ENCODE measurements at places on chromosomes 1 and 21.

- no peak for DNase-seq
Measured at GRCh38 chr1:204983881-204984280, 59.1 kb upstream of the CNTN2 start.

DNA sequence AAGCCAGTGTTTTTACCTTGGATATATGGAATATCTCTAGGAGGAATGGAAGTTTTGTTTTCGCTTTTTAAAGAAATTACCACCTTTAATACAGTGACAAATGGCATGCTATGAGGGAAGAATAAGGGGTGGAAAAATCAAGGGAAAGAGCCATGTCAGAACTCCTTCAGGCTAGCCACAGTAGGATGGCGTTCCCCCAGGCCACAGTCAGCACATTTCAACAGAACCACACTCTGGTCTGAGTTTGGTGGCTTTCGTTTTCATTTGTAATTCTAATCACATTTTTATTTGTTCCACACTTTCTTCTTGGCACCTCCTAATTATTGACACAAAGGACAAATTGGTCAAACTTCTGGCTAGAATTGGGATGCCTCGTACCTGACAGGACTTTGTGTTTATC, 60.3 kb upstream of the RCOR3 start:
- DNase-seq, result no peak

GRCh38 chr1:239612379-239612778, 226.0 kb downstream of the CHRM3 start:
- DNase-seq, result no peak

GRCh38 chr1:214187121-214187900, 93.6 kb upstream of the SMYD2 start:
- peak; percentile 2 for DNase-seq

GRCh38 chr1:41319807-41320711, 41.2 kb upstream of the FOXO6 start:
- no peak for DNase-seq

DNA sequence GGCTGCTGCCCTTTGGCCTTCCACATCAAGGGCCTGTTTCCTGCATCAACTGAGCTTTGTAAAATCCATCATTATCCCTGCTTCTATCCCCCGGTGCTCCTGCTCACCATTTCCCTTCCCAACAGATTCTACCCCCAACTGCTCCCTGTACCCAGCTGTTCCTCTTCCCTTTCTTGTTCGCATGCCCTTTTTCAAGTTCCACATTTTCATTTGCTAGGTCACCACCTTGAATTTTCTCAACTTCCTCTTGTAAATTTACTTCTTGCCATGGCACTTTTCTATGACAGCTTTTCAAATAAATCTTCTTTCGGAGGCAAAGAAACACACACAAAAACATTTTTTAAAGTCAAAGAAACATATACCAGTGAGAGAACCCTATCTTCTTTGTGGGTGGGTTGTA, 330.5 kb upstream of the ADGRL2 start:
- DNase-seq, result no peak

GRCh38 chr1:1565340-1565739, 9.3 kb downstream of the SSU72 start:
- no peak for DNase-seq

DNA sequence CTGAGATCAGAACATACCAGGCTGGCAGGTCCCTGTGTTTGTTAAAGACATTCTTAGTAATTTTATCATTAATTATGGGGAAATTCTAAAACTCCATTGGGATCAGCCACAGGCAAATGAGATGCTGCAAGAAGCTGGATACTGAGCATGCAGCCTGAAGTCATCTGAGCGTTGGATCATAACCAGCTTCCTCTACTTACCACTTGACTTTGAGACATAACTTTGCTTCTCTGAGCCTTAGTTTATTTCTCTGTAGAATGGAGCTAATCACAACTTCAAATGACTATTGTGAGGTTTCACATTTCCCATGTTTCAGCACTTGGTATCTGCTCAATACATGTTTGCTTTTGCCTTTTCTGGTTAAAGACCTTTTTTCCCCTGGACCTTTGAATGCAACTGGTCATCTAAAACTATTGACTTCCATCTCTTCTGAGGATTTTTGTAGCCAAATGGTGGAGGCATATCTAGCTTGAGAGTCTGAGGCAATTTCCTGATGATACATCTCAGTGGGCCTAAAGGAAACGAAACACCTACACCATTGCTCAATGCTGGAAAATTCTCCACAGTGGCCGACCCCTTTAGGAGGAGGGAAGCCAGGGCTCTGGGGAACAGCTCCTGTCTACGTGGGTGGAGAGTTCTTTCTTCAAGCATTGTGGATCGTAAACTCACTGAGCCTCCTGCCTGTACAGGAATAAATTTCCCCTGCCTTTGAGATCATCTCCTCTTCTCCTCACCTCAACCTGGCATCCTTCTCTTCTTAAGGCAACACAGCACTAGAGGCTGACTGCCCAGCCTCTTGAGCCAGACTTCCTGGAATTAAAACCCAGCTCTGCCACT, 109.1 kb upstream of the HOOK1 start:
- DNase-seq, result no peak

- DNase-seq, result no peak
Measured at GRCh38 chr21:41765973-41766882, 624 bp downstream of the RIPK4 start.

DNA sequence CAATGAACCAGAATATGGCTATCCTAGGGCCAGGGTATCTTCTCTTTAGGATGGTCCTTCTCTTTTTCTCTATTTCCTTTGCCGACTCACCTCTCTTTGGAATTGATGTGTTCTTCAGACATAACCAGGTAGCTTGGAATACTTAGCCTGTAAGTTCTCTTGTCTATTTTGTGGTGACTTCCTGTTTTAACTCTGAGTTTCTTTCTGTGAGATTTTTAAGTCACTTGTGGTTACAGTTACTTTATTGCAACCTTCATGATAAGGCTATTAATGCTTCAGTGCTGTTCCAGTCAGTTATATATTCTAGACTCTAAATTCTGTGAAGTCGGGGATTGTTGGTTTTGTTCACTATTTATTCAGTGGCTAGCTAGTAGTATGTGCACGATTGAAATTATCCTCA, 46.2 kb downstream of the DISP1 start:
- no peak for DNase-seq

DNA sequence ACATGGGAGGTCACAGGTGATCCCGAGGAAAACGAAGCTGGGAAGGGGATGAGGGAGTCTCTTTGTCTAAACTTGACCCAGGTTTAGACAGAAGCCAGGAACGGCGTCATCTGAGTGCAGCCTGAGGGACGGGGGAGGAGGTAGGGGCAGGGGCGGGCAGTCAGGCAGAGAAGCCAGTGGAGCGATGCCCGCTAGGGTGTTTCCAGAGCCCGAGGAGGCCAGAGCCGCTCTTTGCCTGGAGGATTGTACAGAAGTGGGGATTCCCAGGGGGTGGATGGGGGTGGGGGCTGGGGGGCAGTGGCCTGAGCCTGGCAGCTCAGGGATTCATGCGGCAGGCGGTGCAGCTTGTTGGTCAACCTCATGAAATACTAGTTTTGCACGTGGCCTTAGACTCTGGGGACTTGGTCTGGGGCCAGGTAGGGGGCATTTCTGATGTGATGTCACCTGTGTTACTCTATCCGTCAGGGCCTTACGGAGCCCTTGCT, 58.4 kb downstream of the VPS26C start:
- no peak for DNase-seq

GRCh38 chr21:42525029-42525581, 11.5 kb downstream of the SLC37A1 start:
- DNase-seq, result no peak

DNA sequence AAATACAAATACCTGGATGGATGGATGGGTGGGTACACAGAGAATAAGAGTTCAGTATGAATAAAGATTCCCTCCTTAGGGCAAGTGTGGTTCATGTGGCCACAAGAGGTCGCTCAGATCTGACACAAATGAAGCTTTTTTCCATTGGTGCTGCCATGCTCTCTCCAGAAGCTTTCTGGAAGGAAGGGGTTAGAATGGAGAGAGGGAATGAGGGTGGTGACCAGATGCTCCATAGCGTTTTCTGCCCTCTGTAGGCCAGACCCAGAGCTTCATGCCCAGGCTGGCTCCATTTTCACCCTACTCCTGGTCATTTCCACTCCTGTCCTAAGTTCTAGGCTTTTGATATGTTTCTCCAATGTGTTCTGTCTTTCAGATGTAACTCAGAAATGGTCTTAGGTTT, 3.3 kb upstream of the FCRL6 start:
- DNase-seq, result peak; percentile 9

DNA sequence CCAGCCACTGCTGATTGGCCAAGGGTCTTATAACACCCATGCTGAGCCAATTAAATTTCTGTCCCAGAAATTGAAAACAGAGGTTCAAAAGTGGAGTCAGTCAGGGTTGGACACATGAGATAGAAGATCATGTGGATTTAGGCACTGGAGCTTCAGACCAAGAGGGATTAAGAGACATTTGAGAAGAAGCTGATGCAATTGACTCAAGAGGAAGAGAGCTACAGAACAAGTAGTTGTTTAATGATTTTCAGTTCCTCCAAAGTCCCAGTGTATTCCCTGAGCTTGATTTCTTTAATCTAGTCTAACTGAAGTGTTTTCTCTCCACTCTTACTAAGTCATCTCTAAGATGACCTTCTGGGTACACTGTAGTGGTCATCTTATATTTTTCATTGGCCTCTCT, 227.1 kb downstream of the DUSP10 start:
- no peak for DNase-seq

GRCh38 chr1:183360473-183360872, 57.7 kb downstream of the NMNAT2 start:
- no peak for DNase-seq

GRCh38 chr1:27201295-27201694, 33.1 kb upstream of the WDTC1 start:
- no peak for DNase-seq

DNA sequence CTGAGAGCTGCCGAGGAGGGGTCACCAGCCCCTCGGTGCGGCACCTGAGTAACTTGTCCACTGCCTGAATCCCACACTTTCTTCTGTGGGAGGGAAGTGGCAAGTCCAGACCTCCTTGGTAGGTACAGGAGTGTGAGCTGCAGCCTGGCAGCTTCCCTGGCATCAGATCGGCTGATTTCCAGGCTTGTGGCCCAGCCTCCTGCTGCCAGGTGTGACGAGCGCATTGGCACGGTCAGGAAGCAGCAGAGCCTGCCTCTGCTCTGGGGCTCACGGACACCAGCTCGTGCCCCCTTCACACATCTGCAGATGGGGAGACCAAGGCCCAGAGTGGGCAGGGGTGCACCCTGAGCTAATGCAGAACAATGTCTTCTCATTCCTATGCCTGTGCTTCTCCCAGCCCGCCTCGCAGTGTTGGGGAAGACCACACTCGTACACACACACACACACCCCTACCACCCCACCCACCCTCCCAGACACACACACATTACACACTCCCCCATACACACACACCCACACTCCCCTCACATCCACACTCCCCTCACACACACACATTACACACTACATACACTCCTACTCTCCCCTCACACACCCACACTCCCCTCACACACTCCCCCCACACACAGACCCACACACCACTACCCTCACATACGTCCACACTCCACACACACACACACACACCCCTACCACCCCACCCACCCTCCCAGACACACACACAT, 33.1 kb upstream of the SELENON start:
- DNase-seq, result no peak

- no peak for DNase-seq
Measured at GRCh38 chr1:149979972-149980540, 30.5 kb downstream of the OTUD7B start.

GRCh38 chr1:247293047-247293446, 37.2 kb downstream of the VN1R5 start:
- no peak for DNase-seq

GRCh38 chr1:29757866-29758780, 521.8 kb downstream of the PTPRU start:
- no peak for DNase-seq

- no peak for DNase-seq
Measured at GRCh38 chr1:30329802-30330557, 393.4 kb downstream of the MATN1 start.

DNA sequence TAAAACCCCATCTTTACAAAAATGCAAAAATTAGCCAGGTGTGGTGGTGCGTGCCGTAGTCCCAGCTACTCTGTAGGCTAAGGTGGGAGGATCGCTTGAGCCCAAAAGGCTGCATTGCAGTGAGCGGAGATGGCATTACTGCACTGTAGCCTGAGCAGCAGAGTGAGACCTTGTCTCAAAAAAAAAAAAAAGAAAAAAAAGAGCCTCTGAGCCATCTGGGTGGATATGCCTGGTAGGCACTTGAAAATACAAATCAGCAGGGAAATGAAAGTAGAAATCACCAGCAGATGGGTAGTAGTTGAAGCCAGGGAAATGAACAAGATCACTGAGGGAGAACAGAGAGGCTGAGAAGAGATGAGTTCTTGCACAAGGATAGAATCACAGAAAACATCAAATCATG, 131.0 kb upstream of the HMCN1 start:
- no peak for DNase-seq

GRCh38 chr1:17143760-17144159, 24.5 kb upstream of the PADI2 start:
- DNase-seq, result no peak

GRCh38 chr1:119108988-119109387, 31.5 kb downstream of the WARS2 start:
- no peak for DNase-seq

DNA sequence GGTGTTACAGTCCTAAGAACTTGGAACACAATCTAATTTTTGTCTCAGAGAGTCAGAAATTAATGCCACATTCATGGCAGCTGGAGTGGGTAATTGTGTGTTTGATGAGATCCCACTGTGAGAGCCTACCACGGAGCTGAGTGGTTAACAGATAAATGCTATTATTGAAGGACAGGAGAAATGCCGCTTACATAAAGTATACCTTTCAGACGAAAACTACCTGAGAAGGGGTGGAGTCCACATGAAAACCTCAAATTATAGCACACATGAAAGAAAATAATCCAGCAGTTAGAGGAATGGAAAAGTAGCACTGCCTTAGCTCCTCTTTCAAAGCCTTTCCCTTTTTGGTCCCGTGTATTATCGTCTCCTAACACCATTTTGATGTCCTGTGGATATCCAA, 133.0 kb downstream of the BACH1 start:
- no peak for DNase-seq

DNA sequence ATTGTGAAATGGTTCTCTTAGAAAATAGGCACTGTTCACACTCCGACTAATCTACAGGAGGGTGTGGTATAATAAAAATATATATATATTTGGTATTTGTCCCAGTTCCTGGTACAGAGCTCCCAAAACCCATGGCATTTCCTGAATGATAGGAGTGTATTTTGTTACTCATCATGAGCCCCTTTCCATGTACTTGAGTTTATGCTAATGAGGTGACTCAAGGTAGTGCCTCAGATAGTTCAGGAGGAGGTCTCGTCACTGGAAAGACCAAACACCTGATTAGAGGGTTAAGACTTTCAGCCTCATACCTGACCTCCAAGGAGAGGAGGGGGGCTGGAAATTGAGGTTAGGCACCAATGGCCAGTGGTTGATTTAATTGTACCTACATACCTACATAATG, 57.9 kb downstream of the TTC3 start:
- DNase-seq, result no peak

GRCh38 chr1:244049162-244050013, 1.7 kb upstream of the ZBTB18 start:
- DNase-seq, result peak; percentile 22

DNA sequence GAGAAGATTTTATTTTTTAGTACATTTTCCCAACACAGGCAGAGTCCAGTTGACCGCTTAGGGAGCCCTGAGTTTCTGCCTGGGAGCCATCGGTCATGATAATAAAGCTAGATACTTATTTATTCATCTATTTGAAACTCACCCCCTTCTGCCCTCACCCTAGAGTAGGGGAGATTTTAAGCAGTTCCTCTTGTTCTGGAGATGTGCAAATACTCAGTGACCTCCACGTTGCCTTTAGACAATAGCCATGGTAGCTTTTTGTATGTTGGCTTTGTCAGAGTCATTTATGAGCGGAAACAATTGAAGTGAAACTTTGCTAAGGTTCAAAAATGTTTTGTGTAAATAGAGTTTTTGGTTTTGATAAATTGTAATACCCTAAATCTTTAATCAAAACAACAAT, 45.7 kb upstream of the PLPPR4 start:
- DNase-seq, result no peak

Data from T-helper 2 cell (primary cell).